M059J (cell line): ENCODE measurements at places on chromosomes 11 and 22. TPM values are rescaled to one million over a fixed set of nuclear protein-coding genes. Genes with fewer than 3 reads are reported as not detected.

Gene AP2A2
- 40.9 and 49.3 TPM in 2 replicates for total RNA-seq

Gene PRDM11
- total RNA-seq = 3.5 and 6.1 TPM in 2 replicates

Gene SMIM35
- total RNA-seq = not detected in 2 replicates

Gene FOLR1
- 1.4 and 2.8 TPM in 2 replicates for total RNA-seq

Gene TMEM121B
- 0.07 TPM in 1 of 2 replicates, not detected in the other for total RNA-seq

Gene PRG3
- total RNA-seq = not detected in 2 replicates

Gene COX8A
- 875 and 1,019 TPM in 2 replicates for total RNA-seq

Gene COA4
- 124 and 143 TPM in 2 replicates for total RNA-seq

Gene LRRC51
- 4.8 and 5.2 TPM in 2 replicates for total RNA-seq

Gene GAS2L1
- 10.2 and 17.2 TPM in 2 replicates for total RNA-seq

Gene TRPC6
- not detected in 2 replicates for total RNA-seq

Gene SLC29A2
- total RNA-seq = 1.6 and 6.1 TPM in 2 replicates

GRCh38 chr11:13189561-13190426 lies 87.8 kb upstream of the BMAL1 start:
- peak; percentile 50 for DNase-seq

GRCh38 chr11:123291201-123291869 lies 96.3 kb upstream of the CLMP start:
- DNase-seq = no peak

DNA sequence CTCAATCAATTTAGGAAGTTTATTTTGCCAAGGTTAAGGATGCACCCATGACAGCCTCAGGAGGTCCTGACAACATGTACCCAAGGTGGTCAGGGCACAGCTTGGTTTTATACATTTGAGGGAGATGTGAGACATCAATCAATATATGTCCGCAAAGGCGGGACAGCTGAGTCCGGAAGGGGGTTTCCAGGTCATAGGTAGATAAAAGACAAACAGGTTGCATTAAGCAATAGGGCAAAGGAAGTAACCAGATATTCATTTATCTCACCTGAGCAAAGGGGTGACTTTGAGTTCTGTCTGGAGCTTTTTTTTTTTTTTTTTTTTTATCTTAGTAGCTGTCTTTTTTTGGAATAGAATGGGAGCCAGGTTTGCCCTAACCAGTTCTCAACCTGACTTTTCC lies 2.0 kb upstream of the TRIM34 start:
- DNase-seq = no peak

DNA sequence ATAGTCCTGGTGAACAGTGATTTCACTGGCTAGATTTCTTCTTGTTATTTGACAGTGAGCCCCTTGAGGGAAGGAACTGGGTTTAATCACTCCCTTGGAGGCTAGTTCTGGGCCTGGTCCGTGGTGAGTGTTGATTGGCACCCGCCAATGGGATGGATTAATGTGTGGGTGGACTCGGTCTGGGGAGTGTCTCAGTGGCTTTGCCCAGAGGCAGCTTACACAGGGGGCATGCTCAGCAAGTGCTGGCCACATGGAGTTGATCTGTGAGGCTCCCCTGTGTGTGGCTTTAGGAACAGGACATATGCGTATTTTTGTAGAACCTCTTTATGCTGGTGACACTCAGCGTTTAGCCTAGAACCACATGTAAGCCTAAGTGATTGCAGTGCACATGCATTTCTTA lies 106.9 kb downstream of the TBC1D22A start:
- no peak for DNase-seq

DNA sequence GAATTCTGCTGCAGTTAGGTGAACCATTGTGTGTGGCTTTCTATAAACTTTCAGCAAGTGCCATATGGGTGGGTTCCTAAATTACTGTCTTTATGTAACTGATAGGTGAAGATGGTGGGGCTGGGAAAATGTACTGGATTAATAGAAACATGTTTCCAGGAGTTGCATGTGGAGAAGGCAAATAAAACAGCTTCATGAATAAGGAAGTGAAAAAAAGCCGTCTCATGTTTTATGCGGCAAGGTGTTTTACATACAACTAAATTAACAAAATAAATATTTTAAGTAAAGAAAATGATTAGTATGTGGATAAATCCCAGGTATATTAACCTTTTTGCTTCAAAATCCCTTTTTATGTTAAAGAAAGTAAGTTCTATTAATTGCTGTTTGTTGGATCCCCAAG lies 67.2 kb downstream of the EXT2 start:
- DNase-seq = no peak

GRCh38 chr11:35997902-35998520 lies 54.1 kb downstream of the LDLRAD3 start:
- no peak for DNase-seq

DNA sequence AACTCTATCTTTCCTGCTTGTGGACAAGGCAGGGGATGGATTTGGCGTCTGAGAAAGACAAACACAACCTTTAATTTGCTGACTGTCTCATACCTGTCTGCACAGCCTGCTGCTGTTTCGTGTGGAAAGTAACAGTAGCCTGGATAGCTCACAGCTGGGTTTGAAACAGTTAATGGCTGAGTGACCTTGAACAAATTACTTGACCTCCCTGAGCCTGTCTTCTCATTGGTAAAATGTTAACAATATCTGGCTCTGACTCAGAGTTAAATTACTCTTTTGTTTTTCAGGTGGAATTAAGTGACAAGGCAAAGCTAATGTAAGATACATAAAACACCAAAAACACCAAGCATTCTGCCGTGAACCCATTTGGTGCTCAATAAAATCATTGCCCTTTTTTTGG lies 41.1 kb upstream of the ADA2 start:
- DNase-seq = no peak

DNA sequence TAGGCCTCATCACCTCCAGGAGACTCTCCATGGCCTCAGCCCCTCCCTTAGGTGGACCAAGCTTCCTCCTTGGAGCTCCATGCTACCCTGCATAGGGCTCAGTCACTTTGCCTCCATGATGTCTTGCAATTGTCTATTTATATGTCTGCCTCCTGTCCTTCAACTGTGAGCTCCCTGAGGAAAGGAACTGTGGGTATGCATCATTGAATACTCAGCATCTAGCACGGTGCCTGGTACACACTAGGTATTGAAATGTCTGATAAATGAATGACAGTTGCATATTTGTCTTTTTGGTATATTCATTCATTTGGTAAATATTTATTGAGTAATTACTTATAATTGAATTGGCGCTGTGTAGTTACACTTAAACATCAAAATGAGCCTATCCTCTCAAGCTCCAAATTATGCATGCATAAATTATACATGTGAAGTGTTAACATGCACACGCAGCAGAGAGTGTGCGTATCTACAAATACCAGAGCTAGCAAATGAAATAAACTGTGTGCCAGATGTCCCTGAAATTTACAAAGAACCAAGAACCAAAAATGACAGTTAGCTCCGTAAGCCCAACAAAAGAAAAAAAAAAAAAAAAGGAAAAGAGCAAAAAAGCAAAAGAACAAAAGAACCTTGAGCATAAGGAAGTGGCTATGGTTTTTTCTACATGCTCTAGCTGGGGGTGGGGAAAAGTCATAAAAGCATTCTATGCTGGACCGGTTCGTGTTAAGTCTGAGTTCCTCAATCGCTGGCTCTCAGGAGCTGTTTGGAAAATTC lies 25.2 kb downstream of the GRAP2 start:
- no peak for DNase-seq

DNA sequence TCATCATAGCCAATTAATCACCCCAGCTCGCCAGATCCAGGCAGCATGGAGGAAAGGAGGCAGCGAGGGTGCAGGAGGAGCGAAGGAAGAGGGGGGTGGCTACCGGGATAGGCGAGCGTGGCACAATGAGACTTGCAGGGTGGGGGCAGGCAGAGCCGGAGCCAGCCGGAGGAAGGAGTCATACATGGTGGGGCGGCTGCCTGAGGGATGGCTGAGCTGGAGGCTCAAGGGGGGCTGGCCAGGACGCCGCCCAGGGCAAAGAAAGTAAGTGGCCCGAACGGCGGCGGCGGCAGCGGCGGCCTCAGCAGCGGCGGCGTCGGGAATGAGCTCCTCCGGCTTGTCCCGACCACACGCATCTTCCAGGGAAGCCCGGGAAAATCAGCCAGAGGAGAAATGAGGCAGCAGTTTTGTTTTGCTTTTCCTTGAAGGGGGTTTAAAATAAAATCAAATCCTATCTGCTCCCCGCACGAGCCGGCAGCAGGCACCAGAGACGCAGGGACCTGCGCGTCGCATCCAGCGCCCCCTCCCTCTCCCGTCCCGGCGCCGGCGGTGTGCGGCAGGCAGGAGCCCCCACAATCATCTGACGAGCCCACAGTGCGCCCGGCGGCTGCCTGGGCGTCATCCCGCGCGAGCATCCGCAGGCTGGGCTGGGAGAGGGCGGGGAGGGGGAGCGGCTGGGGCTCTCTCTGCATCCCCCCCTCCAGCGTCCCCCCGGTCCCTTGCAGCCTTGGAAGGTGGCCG lies 263.6 kb downstream of the CTTN start:
- peak; percentile 3 for DNase-seq

GRCh38 chr11:26859416-26859815 lies 134.5 kb upstream of the FIBIN start:
- DNase-seq = no peak

- DNase-seq = no peak
These were observed 99.5 kb downstream of the SPATA19 start for GRCh38 chr11:133745791-133746190.

DNA sequence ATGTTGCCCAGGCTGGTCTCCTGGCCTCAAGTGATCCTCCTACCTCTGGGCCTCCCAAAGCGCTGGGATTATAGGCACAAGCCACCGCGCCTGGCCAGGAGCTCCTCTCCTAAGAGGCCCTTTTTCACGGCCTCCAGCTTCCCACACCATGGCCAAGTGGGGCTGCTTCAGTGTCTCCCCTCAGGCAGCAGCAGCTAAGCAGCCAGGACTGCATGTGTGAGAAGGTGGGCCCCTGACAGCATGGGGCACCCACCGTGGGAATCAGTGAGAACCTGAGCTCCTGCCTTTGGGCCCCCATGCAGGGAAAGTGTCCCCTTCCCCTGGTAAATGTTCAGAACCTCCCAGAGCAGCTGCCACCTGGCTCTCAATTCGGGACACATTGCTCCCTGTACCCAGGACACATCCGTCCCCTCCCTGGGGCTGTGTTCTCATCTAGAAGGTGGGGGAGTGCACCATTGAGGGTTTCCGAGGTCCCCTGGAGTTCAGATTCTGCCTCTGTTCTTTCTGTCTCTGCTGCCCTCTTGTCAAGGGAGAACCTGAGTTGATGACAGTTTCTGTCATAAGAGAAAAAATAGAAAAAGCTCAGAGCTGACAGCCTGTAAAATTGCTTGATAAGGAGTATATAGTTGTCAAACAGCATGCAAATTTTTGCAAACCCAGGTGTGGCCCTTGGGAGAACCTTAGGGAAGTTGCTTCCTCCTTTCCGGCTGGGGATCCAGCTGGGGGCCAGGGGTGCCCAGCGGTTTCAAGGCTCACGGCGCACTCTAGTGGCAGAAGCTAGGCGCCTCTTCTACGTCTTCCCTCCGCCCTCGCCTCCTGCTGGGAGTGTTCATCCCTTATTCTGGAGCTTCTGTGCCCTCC lies 29.7 kb downstream of the FAM83F start:
- peak; percentile 54 for DNase-seq

DNA sequence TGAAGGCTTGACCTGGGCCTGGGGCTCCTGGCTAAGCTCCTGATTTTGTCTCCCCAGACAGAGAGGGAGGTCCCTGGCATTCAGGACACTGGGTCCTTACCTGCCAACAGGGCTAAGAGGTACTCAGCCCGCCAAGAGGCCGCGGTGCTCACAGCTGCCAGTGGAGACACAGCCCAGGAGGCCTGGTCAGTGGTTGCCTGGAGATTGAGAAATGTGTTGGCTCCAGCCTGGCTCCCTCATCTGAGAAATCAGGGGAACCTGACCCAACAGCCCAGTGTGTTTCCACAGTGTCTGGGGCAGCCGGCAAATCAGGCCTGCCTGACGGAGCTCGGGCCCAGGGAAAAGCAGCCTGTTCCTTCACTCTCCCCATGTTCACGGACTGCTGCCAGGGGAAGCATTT lies 79.4 kb upstream of the NAV2 start:
- peak; percentile 49 for DNase-seq

DNA sequence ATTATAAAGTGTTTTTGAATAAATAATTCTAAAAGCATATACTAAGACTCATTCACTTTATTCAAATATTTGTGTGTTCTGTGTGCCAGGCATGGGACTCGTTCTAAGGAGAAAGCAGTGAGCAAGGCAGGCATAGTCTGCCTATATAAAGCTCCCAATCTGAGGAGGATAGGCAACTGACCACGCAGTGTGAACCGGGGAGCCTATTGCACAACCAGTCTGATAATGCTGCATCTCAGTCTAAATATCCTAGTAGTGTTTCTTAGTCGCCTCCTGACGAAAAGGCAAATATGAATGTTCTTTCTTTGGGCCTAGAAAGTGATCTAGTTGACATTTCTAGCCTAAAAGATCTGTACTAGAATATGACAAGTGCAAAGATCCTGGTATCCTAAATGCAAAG lies 98.3 kb downstream of the C11orf65 start:
- no peak for DNase-seq

DNA sequence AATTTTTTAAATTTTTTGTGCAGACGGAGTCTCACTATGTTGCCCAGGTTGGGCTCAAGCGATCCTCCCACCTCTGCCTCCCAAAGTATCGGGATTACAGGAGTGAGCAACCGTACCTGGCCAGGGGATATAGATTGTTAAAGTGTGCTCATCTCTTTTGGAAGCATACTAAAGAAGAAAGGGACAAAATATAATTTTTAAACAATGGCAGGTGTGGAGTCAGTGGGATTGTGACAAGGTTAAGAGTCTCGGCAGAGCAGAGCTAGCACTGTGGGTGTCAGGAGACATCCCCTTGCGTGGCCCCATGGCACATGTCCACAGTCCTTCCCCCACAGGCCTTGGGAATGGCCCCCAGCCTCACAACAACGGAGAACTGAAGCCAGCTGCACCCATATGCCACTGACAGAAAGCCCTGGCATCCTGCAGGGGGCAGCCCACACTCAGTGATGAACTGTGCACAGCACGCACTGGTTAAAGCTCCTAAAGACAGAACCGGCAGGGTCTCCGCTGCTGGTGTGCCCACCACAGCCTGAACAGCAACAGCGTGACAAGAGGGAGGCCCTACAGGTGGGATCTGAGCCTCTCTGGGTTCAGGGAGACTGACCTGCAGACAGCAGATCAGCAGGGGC lies 29.9 kb downstream of the SERPIND1 start:
- peak; percentile 5 for DNase-seq

DNA sequence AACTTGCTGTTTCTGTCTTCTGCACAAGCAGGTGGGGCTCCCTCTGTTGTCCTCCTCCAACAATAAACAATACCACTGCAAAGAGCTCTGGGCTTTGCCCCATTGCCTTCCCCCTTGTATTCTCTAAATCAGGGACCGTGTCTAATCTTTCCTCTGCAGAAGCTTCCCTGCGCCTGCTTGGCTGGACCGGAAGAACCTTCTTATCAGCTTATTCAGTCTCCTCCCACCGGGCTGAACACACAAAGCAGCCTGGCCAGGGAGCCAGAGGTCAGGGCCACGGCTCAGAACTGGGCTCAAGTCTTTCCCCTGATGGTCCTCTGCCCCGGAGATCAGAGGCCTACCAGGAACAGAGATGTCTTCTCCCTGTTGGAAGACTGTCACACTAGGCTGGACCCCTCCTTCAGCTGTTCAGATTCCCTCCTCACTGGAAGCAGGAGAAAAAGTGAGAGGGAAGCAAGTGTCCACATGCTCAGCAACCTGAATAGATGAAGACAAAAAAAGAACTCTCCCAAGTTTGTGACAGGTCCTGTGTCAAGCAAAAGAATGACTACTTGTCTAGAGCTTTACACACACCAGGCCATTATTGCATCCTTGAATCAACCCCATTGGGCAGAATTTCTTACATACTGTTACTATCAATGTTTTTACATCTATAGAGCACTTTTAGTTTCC lies 63.7 kb downstream of the RAB30 start:
- peak; percentile 47 for DNase-seq

GRCh38 chr11:20158597-20159257 lies 1.5 kb downstream of the DBX1 start:
- DNase-seq = peak; percentile 72

- no peak for DNase-seq
These were observed 306.8 kb downstream of the MN1 start for GRCh38 chr22:27494785-27495184.
